GM23248 (cell line): ENCODE measurements at places on chromosomes 12 and 14. TPM values are rescaled to one million over a fixed set of nuclear protein-coding genes. Genes with fewer than 3 reads are reported as not detected.

- no peak for DNase-seq
These were observed 287.2 kb upstream of the DIO2 start for GRCh38 chr14:80498533-80498932.

The NACA gene
- 624 and 672 TPM in 2 replicates for total RNA-seq

The CBLN3 gene
- 3.4 and 5.6 TPM in 2 replicates for total RNA-seq

The BHLHE41 gene
- 0.76 and 1.6 TPM in 2 replicates for total RNA-seq

DNA sequence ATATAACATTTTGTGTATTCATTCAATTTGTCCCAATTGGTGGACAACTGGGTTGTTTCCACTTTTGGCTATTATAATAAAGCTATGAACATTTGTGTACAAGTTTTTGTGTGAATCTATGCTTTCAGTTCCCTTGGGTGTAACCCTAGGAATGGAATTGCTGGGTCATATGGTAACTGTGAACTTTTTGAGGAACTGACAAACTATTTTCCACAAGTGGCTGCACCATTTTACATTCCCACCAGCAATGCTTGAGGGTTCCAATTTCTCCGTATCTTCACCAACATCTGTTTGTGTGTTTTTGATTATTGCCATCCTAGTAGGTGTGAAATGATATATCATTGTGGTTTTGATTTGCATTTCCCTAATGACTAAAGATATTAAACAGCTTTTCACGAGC is 13.0 kb downstream of the LPCAT3 start:
- no peak for DNase-seq

The DNAI7 gene
- total RNA-seq, result not detected in 2 replicates

GRCh38 chr12:14828892-14829291 is 14.4 kb downstream of the ART4 start:
- peak; percentile 15 for DNase-seq

DNA sequence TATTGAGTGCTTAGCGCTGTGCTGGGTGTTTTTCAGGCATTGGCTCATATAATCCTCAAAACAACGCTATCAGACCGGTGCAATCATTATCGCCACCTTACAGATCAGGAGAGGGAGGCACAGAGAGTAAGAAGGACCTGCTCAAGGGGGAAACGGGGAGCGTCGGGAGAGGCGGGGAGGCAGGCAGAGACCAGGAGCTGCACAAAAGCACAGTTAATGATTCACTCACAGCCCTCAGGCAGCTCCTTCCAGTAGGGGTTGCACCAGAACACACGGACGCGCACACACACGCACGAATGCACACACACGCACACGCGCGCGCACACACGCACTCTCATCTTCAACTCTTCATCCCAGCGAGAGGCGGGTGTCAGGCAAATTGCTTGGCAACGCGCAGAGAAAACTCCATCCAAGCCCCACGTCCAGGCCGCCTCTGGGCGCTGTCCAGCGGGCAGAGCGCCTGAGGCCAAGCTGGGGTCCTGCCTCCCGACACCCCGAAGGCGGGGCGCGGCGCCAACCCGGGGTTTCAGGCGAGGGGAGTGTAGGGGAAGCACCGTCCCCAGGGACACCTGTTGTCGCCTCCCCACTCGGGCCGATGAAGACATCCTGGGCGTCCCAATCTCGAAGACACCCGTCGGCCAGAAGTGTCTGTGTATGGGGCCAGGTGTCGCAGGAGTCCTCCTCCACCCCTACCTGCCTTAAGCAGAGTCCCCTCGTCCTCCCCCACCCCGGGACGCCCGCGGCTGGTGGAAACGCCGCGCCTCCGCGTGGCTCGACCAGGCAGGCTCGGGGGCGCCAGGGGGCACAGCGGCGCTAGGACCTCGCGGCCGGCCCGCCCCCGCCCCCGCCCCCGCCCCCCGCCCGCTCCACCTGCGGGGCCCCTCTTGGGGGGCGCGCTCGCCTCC is 35.5 kb upstream of the STON2 start:
- peak; percentile 50 for DNase-seq

GRCh38 chr14:91595736-91596135 is 85.6 kb upstream of the PPP4R3A start:
- no peak for DNase-seq
